NCI-H146 (cell line): ENCODE measurements at places on chromosomes 12 and 14.

GRCh38 chr12:120257041-120257821, 8.3 kb downstream of the PXN start:
- no peak for DNase-seq

DNA sequence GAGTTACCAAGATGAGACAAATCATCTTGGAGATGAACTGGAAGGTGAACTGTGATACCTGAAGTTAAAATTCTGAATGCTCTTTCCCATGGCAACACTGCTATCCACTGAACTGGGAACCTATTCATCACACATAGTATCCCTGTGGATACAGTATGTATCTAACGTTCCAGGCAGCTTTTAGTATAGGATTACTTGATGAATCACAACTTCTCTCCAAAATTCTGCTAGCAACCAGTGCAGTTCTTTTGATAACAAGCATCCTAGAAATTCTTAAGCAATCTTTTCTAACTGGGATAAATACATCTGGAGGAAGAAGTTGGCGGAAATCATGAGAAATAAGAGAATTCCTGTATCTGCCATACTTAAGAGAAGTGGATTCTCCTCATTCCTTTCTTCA, 66.4 kb downstream of the PAWR start:
- DNase-seq = no peak

DNA sequence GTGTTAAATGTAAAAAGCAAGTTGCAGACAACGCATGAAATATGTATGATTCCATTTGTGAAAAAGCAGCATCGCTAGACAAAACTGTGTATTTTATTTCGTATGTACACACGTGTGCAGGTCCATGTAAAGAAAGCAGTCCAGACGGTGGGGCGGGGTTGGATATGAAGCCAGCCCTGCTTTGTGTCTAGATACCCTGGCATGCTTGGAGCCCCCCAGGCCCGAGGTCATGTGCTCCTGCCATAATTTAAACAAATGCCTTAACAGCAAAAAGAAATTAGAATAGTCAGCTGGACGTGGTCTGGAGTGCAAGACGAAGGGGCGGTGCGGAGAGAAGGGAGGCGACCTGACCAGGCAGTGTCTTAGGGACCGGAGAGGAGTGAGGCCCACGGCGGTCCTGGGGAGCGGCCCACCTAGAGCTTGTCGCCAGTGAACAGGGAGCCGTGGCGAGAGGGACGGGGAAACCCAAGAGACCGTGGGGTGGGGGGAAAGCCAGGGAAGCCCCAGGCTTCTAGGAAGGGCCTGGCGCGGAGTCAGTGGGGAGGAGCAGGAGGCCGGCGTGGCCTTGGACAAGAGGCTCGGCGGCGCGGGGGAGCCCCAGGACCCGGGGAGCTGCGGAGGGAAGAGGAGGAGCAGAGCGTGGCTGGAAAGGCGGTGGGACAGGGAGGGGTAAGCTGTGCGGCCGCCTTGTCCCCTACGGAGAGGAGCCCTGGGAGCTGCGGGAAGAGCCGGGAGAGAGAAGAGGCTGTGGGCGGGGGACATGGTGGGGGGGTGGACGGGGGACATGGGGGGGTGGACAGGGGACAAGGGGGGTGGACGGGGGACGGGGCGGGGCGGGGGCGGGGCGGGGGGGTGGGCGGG, 118.5 kb upstream of the C14orf180 start:
- no peak for DNase-seq

GRCh38 chr12:44114906-44115305, 279.0 kb downstream of the TMEM117 start:
- no peak for DNase-seq

GRCh38 chr14:71591929-71592328, 340.3 kb upstream of the RGS6 start:
- no peak for DNase-seq

DNA sequence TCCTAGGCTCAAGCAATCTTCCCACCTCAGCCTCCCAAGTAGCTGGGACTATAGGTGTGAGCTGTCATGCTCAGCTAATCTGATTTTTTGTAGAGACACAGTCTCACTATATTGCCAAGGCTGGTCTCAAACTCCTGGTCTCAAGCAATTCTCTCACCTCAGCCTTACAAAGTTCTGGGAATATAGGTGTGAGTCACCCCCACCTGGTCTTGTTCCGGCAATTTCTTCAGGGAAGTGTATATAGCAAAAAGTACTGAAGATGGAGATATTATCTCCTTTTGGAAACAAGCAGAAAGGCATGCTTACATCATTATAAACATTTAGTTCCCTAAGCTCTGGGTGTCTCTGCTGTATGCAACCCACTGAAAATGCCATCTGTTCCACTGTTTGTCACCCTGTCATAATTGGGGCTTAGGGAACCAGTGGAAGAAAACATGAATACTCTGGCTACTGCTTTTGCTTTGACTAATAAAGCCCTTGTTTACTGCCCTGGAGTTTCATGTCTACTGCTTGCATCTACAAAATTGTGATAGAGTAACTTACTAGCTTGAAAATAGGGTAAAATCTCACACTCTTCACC, 940.2 kb downstream of the GALC start:
- DNase-seq = no peak

DNA sequence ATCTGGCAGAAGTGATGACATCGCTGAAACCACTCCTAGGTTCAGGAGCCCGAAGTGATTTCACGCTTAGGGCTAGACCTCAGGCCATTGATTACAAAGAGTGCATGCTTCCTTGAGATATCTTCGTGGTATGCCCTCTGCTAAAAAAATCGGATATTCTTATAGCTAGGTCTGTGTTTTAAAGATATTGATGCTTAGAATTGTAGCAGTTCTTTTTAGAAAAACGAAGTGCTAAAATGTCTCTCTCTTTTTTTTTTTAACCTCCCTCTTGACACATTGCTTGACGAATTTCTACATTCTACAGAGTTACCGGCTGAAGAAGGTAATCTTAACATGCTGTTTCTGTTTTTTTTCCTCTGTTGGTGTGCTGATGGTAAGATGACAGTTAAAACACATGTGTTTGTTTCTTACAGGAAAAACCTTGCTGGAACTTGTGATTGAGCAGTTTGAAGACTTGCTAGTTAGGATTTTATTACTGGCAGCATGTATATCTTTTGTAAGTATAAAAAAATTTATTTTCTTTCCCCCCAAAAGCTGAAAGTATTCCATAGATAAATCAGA, 1.3 kb downstream of the ATP2A2 start:
- DNase-seq = no peak

DNA sequence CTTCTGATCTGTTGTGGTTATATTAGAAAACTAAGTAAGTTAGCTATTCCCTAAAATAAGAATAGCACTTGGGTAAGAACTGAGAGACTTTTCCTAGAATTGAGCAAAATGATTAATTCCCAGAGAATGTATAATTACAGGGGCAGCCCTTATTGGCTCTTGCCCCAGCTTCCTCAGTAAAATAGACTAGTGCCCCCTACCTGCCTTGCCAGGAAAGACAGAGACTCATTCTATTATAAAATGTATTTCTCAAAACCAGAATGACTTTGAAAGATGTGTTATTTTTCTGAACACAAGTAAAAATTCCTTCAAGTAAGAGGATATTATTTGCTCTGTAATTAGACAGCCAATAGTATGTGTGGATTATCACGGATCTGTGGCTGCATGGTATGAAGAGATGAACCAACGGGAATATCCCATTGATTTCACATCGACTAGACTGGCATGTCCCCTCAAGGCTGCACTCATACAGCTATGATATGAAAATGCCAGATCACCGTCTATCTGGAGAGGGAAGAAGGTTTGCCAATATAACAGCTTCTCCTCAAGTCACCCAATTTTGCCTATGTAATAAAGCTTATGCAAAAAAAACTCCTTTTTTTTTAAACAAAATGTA, 7.4 kb upstream of the GLRX5 start:
- DNase-seq = peak; percentile 27

DNA sequence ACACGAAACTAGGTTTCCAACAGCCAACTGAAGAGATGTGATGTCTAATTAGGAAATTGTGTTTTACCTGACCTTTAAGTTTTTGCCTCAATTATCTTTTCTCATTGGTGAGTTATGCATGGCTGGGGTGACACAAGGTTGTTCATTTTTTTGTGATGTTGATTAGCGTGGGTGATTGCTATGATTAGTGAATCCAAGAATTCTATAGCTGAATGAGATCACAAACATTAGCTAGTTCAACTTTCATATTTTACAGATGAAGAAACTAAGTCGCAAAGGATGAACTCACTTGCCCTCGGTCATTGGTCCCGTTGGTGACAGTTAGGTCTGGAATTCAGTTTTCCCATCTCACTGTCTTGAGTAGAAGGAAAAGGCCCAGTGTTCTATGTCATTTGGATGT, 32.6 kb upstream of the LMNTD1 start:
- DNase-seq = no peak

DNA sequence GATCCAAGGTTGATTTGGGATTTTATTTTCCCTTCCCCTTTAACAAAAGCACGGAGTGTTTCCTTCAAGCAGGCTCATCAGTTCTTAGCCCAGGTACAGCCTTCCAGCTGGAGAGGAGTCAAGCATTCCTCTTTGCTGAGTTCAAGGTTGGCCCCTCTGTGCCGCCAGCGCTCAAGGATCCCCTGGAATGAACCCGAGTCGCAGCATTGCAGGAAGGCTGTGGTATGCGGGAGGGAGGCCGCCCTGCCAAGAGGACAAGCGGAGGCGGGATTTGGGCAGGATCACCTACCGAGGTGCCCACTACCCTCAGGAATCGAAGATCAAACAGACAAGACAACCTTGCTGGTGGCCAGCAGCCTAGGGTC, 53.9 kb upstream of the NCOR2 start:
- no peak for DNase-seq

DNA sequence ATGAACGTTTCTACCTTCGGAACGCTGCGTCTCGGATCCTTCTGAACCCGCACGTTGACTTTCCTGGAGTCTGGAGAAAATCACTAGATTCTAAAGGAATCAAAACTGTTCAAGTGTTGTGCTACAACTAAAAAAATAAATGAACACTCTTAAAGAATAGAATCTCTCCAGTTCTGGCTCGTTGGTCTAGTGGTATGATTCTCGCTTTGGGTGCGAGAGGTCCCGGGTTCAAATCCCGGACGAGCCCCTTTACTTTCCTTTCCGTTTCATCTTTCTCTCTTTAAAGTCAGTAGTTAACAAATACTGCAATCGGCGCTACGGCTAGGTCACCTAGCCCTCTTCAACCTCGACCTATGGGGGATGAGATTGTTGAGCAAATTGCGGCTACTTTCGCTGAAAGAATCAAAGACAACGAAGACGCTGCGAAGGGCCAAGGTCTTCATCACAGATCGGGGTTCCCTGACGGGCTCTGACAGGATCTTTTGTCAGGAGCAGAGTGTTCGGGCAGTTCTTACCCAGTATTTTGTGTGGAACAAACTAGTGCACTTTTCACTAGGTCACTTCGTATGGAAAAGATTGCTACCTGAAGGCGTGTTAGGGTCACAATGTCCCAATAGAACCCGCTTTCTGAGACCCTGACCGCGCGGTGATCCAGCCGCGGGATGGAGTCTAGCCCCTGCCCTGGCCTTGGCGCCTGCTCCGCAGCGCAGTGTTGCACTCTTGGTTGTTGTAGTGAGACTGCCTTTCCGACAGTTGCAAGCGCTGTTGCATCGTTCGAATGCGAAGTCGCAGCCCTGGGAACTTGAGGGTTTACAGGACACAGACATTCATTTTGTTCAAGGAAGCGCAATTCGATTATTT, 8.4 kb downstream of the OR6S1 start:
- peak; percentile 51 for DNase-seq

GRCh38 chr12:123532808-123533649, 490 bp downstream of the RILPL1 start:
- peak; percentile 34 for DNase-seq

DNA sequence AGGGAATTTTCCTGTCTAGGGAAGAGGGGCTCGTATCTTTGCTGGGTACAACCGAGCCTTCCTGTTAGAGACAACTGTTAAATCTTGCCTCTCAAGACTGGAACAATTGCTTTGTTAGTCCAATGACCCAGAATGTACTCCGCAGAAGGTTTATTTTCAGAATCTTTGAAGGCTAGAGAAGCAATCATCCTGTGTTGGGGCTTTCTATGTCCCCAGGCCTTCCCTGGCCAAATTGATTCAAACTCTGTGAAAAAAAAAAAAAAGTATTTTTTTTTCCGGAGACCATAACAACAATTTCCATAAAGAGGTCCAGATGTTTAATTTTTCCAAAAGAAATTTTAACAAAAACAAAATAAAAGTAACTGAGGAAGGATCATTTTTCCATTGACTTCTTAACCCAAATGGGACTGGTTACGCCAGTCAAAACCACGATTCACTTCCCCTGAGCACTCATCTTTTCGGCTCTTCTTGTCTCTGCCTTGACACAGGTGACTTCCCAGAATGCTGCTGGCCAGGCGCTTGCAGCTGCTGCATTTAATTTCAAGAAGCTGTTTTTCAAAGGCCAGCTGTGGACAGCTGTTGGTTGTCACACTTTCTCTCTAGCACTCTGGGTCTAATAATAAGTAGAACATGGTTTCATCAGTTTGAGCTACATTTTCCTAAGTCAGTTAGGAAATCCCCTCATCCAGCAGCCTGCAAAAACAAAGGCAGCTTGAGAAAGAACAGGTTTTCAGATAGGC, 81.6 kb upstream of the MANSC4 start:
- DNase-seq = no peak

DNA sequence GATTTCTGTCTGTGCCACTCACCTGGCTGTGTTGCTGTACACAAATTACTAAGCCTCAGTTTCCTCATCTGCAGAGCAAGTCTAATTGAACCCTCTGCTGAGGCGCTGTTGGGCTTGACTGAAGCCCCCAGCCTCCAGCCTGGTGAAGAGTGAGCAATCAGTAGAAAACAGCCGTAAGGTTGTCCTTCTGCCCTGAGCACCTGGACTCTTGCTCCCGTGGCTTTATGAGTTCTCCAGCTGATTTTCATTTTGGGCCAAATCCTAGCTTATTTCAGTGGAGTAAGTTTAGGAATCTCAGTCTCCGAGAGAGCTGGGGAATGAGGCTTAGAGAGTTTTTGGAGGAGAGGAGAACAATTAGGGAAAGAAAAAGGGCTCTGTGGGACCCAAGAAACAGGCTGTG, 133.9 kb upstream of the EVL start:
- no peak for DNase-seq

- DNase-seq = no peak
These were observed 9.4 kb upstream of the DCP1B start for GRCh38 chr12:2013527-2014223.

- DNase-seq = peak; percentile 4
These were observed 61.9 kb upstream of the BEGAIN start for GRCh38 chr14:100649173-100649519.

- no peak for DNase-seq
These were observed 7.5 kb upstream of the ZFP36L1 start for GRCh38 chr14:68800390-68800789.

DNA sequence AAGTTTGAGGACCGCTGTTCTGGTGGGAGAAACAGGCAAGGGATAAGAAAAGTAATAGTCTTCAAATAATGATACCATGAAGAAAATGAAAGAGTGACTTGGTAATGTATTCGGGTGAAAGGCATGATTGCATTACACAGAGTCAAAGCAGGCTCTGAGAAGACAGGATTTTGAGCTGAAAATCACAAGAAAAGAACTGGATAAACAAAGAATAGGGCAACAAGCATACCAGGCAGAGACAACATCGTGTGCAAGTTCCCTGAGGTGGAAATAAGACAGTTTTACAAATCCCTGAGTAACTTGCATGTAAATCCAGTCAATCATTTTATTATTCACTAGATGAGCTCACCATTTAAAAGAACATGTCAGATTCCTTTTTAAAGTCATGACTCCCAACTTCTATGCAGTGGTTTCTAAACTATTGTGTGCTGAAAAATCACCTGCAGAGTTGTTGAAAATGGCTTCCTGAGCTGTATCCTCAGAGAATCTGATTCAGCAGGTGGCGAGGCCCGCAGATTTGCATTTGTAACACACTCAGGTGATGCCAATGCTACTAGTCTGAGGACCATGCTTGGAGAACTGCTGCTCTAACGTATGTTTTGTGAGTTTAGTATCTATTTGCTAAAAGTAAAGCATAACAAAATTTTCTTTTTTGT, 133.0 kb upstream of the ABCD2 start:
- no peak for DNase-seq

- DNase-seq = no peak
These were observed 653.4 kb downstream of the TMEM121 start for GRCh38 chr14:106179761-106180160.
